ENCODE measurements at places on chromosomes 3 and 15. TPM values are rescaled to one million over a fixed set of nuclear protein-coding genes. Genes with fewer than 3 reads are reported as not detected.

GRCh38 chr3:184665101-184665500 lies 46.8 kb downstream of the MAGEF1 start:
- no peak for DNase-seq

GRCh38 chr3:189812806-189813465 lies 181.7 kb downstream of the TP63 start:
- no peak for DNase-seq

GRCh38 chr3:184669578-184669977 lies 42.3 kb downstream of the MAGEF1 start:
- DNase-seq = no peak

DNA sequence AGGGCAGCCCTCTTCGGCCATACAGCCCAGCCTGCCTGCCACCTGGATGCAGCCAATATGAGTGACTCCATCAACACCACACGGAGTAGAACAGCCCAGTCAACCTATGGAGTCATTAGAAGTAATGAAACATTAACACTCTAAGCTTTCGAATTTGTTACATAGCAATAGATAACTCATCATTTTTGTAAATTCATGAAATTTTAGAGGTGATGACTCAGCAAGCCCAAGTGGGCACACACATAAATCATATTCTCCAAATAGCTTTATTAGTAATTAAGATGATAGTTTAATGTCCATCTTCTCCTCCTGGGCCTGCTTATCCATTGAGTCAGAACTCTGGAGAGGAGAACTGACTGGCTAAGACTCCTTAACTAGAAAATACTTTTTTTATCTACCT lies 335.0 kb upstream of the KCNH8 start:
- DNase-seq = no peak

DNA sequence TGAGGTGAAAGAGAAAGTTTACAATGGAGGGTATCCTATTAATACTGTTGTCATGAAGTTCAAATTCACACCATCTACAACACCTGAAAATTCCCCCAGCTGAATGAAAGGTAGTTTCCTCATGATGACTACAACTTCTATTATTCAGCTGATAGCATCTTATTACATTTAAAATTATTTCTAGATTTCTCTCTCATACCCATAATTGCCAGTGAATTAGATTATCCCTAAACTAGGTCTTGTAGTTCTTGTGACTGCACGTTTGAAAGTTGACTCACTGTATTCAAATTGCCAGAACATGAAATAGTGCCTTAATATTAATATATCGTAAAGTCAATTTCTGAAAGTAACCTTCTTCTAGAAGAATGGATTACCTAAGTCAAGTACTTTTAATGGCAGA lies 82.4 kb downstream of the FBXL22 start:
- no peak for DNase-seq

GRCh38 chr3:14289590-14290461 lies 111.2 kb downstream of the LSM3 start:
- no peak for DNase-seq

- no peak for DNase-seq
Measured at GRCh38 chr3:64612082-64612860, 75.5 kb downstream of the ADAMTS9 start.

DNA sequence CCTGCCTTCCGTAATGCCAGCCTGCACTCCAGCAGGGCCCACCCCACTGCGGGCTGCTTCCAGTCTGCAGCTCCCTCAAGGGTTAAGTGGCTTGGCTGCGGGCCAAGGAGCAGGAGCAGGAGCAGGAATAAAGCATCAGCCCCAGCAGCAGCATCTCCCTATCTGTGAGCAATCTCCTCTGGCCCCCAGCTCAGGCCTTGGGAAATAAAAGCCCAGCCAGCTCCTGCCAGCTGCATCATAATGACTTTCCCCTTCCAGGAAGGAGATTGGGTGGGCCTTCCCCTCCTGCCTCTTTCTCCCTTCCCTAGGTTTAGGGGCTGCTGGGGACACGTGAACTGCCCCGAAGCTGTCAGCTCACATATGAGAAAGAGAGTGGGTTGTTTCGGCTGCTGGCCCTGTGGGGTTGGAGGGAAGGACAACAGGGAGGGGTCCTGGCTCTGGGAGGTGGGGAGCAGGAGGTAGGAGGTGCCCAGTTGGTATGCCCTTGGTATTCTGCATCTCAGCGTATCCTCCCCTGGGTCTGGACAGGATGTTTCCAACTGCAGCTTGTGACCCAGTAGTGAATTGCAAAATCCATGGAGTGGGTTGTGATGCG lies 34.6 kb upstream of the FGD5 start:
- DNase-seq = peak; percentile 74

DNA sequence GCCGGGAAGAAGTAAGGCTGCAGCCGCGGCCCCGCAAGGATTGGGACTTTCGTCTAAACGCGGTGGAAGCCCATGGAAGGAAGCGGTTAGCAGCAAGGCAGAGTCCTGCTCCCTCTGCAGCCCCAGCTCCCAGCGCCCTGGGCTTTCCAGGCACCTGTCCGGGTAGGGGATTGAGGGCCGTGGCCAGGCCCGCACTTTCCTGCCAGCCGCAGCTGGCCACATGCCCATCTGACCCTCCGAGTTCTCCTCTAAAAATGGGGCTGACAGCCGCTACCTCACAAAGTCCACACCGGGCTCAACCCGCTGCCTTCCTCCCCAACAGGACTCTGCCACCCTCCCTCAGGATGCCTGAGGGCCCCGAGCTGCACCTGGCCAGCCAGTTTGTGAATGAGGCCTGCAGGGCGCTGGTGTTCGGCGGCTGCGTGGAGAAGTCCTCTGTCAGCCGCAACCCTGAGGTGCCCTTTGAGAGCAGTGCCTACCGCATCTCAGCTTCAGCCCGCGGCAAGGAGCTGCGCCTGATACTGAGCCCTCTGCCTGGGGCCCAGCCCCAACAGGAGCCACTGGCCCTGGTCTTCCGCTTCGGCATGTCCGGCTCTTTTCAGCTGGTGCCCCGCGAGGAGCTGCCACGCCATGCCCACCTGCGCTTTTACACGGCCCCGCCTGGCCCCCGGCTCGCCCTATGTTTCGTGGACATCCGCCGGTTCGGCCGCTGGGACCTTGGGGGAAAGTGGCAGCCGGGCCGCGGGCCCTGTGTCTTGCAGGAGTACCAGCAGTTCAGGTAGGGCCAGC lies 1.9 kb downstream of the NEIL1 start:
- peak; percentile 82 for DNase-seq

- DNase-seq = no peak
Measured at GRCh38 chr3:39907981-39908380, 98.6 kb downstream of the MYRIP start.

DNA sequence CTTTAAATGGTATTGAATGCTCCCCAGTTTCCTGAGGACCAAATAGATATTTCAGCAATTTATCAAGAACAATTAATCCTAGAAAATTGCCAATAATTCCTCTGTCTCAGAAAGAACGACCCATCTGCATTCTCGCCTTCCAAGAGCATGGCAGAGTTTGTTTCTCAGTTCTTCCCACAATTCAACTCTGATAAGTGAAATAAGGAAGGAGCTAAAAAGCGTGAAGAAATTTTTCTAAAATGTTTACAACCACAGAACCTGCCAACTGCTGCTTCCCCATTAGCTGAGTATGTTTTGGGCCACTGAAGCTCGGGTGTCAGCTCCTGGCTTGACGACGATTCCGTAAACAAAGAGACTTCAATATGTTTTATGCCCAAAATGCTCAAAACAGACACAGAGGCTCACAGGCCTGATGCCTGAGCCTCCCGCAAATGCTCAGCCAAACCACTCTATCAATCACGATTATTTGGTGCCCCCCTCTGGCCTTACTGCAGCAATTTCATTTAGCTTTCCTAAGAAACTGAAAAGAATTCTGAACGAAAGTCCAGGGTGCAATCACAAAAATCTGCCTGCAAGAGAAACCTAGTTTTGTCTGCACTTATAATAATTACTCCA lies 259.2 kb upstream of the CCDC54 start:
- DNase-seq = peak; percentile 69

- peak; percentile 49 for DNase-seq
Measured at GRCh38 chr3:55690726-55691125, 203.6 kb upstream of the WNT5A start.

DNA sequence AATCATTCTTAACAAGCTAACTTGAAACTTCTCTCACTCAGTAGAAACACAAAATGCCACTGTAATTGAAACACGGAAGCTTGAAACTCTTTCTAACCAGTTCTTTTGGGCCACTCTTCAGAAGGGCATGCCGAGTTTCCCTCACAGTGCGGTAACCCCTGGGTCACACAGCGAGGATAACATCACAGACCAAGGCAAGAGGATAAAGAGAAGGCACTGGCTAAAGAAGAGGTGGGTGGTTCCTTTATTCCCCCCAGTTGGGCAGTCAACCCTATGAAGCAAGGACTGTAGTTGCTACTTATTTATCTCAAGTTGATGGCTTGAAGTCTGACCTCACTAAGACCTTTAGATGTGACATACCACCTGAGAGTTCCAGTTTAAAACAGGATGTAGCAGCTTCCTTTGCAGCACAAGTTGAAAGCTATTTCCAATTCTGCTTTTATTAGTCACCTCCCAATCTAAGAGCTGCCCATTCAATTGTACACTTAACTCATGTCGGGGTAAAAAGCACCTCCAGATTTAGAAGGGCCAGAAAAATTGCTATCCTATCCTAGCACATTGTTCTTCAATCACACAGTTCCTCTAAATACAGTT lies 272.4 kb downstream of the TIGIT start:
- DNase-seq = no peak

GRCh38 chr3:53489787-53490458 lies 4.5 kb upstream of the CACNA1D start:
- no peak for DNase-seq

The ZNF860 gene
- total RNA-seq = 1.5 TPM

The EAF1 gene
- 25.7 TPM for total RNA-seq
